Activated CD8-positive, alpha-beta memory T cell treated with anti-CD3 and anti-CD28 coated beads, Interleukin-2, amount 50 U/mL, for 48 hours (primary cell): ENCODE measurements at places on chromosomes 1 and 21.

- DNase-seq: no peak
These were observed 2.0 kb downstream of the LRRC7 start for GRCh38 chr1:69569576-69570328.

- DNase-seq: no peak
These were observed 7.5 kb downstream of the TNFSF18 start for GRCh38 chr1:173043253-173043652.

- DNase-seq: no peak
These were observed 3.8 kb downstream of the CDK18 start for GRCh38 chr1:205508227-205508714.

- DNase-seq: no peak
These were observed 35.0 kb downstream of the MTR start for GRCh38 chr1:236830116-236830515.

GRCh38 chr1:64062941-64063581 lies 140.4 kb upstream of the UBE2U start:
- DNase-seq: no peak

DNA sequence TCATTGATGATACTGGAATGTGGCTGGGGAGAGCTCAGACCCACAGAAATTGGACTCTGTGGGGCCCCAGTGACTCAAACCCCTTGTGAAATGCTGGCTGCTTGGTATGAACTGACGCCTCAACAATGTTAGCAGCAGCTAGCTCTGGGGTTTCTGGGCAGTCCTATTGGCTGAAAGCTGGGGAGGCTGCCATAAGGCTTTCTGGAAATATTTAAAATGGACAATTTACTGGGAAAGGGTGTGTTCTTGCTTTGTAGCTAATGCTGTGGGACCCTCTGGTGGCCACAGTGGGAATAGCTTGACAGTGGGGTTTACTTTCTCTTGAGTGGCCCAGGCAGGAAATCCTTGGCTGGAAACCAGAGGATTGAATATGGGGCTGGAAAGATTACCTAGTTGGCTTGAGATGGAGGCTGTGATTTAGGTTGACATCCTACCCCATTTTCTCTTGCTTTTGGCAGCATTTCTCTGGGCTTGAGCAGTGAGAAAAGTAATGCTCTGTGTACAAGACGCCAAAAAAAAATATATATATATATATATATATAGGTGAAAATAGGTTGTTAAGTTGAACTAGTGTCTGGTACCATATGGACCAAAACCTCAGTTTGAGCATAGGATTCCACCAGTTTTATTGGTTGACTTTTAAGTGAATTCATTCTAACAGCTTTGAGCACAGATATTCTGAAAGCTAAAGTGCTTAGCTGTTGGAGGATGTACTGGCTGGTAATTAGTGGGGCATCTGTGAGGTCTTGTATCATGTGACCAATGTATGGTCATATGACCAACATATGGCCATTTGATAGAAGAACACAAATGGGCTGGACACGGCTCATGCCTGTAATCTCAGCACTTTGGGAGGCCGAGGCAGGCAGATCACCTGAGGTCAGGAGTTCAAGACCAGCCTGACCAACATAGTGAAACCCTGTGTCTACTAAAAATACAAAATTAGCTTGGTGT lies 8.2 kb upstream of the S100A10 start:
- peak; percentile 78 for DNase-seq

GRCh38 chr1:171455967-171456366 lies 29.4 kb upstream of the PRRC2C start:
- no peak for DNase-seq

GRCh38 chr1:238981317-238981933 lies 404.9 kb upstream of the CHRM3 start:
- no peak for DNase-seq

- DNase-seq: no peak
These were observed 12.4 kb upstream of the POFUT2 start for GRCh38 chr21:45299864-45300785.

DNA sequence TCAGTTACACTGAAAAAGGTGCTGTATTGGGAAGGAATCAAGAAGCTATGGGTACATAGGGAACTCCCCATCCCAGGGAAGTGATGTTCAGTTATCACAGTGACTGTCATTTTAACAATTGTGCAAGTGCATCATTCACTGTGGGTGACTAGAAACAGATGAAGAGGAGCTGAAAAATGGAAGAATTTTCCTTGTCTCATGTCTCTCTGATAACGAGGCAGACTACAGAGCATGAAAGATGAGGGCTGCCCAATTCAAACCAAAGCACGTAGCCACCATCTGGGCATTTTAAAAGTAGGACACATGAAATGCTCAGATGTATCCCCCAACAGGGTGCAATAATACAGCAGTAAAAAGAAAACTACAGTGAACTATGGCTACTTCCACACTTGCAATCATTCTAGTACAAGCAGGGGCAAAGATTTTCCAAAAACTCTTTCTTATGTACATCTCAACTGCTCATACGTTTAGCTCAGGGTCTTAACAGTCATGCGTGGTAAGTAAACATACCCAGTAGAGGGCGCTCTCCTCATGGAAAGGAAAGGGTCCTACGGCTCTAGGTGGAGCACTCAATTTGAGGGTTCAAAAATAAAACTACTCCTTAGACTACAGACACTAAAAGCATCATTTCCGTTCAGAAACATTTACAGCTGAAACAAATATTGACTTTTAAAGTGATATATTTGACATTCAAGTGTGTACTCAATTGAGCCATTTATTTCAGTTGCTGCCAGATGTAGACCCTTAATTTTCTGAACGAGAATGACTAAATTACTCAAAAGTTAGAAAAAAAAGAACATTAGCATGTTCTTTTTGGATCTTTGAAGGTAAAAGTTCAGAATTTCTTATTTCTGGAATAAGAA lies 143.2 kb downstream of the KCTD3 start:
- no peak for DNase-seq

- no peak for DNase-seq
These were observed 141.8 kb upstream of the AJAP1 start for GRCh38 chr1:4512636-4513035.
